ENCODE measurements at places on chromosomes 5 and 9. TPM values are rescaled to one million over a fixed set of nuclear protein-coding genes. Genes with fewer than 3 reads are reported as not detected.

GRCh38 chr9:135224921-135225541, 137.6 kb downstream of the OLFM1 start:
- H3K4me3 ChIP-seq, result no peak overlapping the region
- H3K36me3 ChIP-seq, result no peaks in the 10 kb centered on the region
- no peaks in the 10 kb centered on the region for H3K4me1 ChIP-seq
- no peaks in the 10 kb centered on the region for H3K27me3 ChIP-seq

GRCh38 chr9:95174038-95174437, 143.5 kb downstream of the FANCC start:
- no peak overlapping the region for H3K27ac ChIP-seq
- H3K4me1 ChIP-seq, result peaks cover 14% of the 10 kb centered on the region
- DNase-seq, result no peak
- no peaks in the 10 kb centered on the region for H3K27me3 ChIP-seq

DNA sequence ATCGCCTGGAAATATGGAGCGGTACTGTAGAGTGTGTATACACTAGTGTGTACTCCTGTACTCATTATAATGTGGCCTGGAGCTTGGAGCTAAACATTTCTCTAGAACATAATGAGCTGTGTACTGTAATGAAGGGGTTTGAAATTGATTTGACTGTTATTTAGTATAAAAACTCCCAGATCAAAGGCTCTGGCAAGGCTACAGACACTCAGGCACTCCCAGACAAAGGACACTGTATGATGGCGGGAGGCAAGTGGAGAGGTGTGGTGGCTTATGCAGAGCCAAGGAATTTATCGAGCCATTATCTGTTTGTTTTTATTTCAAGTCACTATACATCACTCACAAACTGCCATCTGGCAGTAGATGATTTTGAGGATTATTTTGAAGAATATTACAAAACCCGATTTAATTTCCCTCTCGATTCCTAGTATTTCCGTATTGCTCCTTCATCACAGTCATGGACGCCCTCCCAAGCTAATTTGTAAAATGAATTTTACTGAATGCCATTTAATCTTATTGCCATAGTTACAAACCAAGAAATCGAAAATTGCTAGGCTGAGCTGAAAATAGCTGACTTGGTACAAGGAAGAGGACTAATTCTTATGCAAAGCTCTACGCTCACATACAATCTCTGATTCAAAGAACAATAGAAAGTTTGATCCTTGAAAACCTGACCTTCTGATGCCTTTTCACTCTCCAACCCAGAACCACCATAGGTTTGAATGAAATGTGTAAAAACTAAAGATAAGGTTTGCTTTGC, 240.2 kb upstream of the SEMA6A start:
- H3K36me3 ChIP-seq, result no peaks in the 10 kb centered on the region
- no peaks in the 10 kb centered on the region for H3K4me1 ChIP-seq
- no peak overlapping the region for H3K4me3 ChIP-seq
- no peak for DNase-seq
- H3K27me3 ChIP-seq, result no peaks in the 10 kb centered on the region

GRCh38 chr9:6632516-6633183, 12.9 kb downstream of the GLDC start:
- DNase-seq, result no peak
- no peaks in the 10 kb centered on the region for H3K36me3 ChIP-seq
- no peak overlapping the region for H3K4me3 ChIP-seq
- H3K27ac ChIP-seq, result no peak overlapping the region

RETREG1 gene
- total RNA-seq, result 21.5 TPM
